ENCODE measurements at places on chromosomes 7 and 10.

GRCh38 chr10:34346516-34347100 lies 468.5 kb downstream of the PARD3 start:
- no peak for DNase-seq

- DNase-seq: no peak
Measured at GRCh38 chr10:21675157-21675796, 141.2 kb downstream of the MLLT10 start.

- DNase-seq: no peak
Measured at GRCh38 chr7:50397320-50397970, 52.7 kb downstream of the FIGNL1 start.

GRCh38 chr7:26149391-26149977 lies 2.5 kb upstream of the NFE2L3 start:
- no peak for DNase-seq

- DNase-seq: no peak
Measured at GRCh38 chr7:116225860-116226259, 15.5 kb downstream of the TES start.

DNA sequence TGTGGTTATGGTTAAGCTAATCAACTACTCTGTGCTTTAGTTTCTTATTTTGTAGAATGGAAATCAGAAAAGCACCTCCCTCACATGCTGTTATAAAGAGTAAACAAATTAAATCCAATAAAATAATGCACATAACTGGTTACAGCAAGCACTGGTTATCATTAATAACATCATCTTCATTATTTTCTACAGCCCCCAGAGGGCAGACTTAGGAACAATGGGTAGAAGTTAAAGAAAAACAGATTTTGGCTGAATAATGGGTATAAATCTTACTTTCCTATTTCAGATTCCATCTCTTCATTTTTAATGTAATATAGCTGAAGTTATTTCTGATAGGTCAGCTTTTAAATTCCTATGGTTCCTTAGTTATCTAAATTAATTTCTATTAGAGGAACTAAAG lies 126.5 kb downstream of the DOCK4 start:
- DNase-seq: no peak

- no peak for DNase-seq
Measured at GRCh38 chr7:139183251-139183650, 47.8 kb upstream of the UBN2 start.

DNA sequence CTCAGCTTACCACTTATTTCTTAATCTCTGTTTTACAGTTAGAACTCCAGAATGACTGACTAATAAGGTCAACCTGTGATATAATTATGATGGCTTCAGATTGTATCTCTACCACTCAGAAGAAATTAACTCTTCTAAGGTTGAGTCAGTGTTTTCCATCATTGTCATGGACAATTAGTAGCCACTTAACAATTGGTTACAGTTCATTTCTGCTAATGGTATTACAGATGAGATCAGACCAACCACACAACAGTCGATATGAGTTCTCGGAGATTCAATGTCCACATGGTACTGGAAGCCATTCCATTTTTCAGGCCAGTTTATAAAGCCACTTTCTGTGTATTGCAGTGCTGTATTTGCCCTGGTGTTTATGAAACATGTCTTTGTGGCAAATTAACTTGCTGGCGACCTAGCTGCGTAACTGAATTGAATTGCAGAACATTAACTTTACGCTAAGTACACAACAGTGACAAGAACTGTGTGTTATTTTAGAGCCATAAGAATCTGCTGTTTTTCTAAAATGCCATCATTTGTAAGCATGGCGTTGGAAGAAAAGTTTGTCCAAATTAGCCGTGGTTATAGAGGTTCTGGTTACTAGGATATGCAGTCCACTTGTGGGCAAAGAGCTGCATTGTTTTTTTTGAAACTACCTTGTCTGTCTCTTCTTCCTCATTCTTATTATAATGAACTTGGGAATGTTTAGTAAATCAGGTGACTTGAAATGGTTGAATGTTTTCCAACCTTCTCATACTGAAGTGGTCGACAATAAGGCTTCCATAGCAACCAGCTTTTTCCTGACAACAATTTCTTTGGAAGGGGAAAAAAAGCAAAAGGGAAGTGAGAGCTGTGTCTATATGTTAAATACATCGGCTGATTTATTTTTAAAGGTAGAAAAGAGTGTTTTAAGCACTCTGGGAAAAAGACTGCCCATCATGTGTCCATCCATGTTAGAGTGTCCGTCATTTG lies 76.4 kb downstream of the CELF2 start:
- DNase-seq: no peak

DNA sequence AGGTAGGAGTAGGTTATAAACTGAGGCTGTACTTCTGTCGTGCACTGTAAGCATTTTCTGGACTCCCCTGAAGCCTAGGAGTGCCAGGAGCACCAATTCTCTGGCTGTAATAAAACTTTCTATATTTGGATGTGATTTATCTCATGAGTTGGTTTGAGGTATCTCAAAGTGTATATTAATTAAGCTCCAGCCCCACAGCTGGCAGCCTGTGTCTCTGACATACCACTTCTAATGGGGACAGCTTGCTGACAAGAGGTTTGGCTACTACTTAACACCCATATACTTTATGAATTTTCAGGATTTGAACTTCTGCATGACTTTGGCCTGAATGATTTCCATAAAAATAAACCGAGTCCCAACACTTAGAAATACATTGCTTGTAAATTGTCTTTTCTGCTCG lies 35.2 kb downstream of the CFAP58 start:
- DNase-seq: no peak

- no peak for DNase-seq
Measured at GRCh38 chr10:30185916-30186315, 126.5 kb upstream of the JCAD start.

- no peak for DNase-seq
Measured at GRCh38 chr7:36298106-36298505, 91.6 kb upstream of the ANLN start.

GRCh38 chr7:85890244-85890811 lies 703.5 kb upstream of the SEMA3D start:
- DNase-seq: no peak

DNA sequence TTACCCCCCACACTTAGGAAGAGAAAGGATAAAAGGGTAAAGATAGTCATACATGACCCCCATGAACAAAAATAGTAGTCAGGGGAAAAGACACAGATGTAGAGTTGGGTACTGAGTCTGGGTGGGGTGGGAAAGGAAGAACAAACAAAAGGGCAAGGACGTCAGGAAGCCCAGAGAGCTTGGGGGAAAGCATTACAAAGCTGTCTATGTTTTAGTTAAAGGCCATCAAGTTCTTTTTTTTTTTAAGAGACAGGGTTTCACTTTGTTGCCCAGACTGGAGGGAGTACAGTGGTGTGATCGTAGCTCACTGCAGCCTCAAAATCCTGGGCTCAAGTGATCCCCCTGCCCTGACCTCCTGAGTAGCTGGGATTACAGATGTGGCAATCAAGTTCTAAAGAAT lies 98.4 kb upstream of the PDLIM1 start:
- DNase-seq: no peak

DNA sequence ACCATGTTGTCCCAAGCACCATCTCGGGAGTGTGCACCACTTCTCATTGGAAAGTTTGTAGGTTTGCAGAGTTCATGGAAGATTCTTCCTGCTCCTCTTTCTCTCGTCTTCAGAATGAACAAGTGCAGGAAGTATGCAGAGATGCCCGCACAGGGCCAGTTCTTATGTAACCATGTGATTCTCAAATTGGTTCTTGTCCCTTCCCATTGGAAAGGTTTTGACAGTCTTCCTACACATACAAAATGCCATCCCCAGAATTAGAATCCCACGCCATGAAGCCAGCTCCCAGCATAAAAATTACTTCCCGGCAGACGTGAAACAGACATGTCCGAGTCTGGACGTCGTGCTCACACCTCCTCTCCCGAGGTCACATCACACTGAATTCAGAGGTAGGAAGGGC lies 251.6 kb downstream of the ELMO1 start:
- no peak for DNase-seq

GRCh38 chr10:20948686-20949327 lies 51.7 kb upstream of the NEBL start:
- no peak for DNase-seq

DNA sequence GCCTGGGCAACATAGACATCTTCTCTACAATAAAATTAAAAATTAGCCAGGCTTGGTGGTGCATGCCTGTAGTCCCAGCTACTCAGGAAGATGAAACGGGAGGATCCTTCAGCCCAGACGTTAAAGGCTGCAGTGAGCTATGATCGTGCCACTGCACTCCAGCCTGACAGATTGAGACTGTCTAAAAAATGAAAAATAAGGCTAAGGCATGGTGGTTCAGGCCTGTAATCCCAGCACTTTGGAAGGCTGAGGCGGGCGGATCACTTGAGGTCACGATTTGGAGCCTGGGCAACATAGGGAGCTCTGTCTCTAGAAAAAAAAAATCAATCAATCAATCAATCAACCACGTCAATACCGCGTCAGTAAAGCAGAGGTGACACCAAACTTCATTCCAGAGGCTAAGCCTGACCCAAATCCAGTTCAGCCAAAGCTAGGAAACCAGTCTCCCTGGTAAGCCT lies 31.1 kb downstream of the MRPS24 start:
- DNase-seq: no peak

DNA sequence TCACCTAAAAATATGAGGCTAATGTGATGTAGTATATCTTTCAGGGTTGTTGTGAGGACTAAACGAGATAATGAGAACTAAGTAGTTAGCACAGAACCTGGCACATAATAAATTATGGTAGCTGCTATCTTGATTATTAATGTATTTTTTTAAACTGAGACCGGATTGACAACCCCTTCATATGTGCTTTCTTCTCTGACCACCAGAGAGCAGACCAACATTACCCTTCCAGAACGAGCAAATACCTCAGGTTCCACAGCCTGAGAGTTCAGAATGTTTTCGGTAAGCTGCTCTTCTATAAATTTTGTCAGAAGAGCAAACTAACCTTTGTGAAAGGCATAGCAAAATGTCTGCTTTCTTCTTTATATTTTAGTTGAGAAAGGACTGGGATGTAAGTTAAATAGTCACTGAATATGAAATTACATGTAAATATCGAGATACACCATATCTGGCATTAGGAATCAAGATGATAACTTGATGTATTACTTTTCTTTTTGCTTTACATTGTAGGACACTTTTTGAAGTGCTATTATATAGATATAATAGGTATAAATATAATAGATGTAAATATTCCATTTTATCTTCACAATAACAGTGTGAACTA lies 13.6 kb upstream of the BPGM start:
- DNase-seq: no peak

- DNase-seq: no peak
Measured at GRCh38 chr10:79158402-79159097, 89.8 kb downstream of the ZMIZ1 start.

- no peak for DNase-seq
Measured at GRCh38 chr10:101887775-101888174, 44.2 kb upstream of the KCNIP2 start.

DNA sequence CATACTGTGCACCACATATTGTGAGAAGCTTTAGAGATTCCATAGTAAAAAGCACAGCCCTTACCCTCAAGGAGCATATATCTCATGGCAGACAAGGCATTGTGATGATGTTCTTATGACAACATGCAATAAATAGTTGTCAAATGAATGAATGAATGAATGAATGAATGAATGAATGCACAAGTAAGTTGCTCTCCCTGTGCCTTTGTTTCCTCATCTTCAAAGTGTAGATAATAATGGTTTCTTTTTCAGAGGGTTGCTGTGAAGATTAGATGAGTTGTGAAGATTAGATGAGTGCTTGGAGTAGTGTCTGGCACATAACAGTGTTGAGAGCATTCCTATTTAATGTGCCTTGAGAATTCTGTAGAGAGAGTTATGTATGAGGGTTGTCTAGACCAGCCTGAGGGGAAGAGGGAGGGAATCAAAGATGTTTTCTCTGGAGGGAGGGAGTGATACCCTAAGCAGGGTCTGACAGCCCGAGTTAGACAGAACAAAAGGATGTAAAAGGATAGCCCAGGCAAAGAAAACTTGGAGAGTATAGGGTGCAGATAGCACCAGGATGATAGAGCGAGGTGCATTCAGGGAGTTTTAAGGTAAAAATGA lies 217.2 kb downstream of the RELN start:
- DNase-seq: no peak

GRCh38 chr7:144885478-144885877 lies 49.6 kb upstream of the TPK1 start:
- DNase-seq: no peak

DNA sequence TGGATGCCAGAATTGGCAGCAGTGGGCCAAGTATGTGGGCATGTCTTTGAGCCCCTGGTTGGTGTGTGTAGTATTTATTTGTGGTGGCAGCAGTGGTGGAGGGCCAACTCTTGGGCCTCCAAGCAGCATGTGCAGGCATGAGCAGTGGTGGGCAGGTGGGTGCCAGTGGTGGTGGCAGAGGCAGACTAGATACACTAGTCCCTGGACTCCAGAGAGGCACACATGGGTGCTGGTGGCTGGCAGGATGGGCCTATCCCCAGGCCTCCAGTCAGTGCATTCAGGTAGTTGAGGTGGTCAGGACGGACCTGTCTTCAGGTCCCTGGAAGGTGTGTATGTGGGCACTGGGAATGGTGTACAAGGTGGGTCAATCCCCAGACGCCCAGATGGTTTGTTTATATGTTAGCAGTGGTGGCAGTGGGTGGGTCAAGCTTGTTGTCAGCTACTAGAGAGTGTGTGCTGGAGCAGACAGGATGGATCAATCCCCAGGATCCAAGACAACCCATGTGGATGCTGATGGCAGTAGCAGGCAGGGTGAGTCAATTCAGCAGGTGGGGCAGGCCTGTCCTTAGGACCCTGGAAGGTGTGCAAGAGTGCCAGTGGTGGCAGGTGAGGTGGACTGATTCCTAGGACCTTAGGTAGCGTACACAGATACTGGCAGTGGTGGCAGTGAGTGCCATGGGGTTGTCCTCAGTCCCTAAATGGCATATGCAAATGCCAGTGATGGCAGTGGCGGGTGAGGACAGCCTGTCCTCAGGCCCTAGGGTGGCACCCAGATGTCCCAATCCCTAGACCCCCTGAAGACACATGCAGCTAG lies 294.3 kb downstream of the RPS24 start:
- no peak for DNase-seq

GRCh38 chr7:95933618-95934017 lies 161.3 kb downstream of the DYNC1I1 start:
- DNase-seq: no peak

DNA sequence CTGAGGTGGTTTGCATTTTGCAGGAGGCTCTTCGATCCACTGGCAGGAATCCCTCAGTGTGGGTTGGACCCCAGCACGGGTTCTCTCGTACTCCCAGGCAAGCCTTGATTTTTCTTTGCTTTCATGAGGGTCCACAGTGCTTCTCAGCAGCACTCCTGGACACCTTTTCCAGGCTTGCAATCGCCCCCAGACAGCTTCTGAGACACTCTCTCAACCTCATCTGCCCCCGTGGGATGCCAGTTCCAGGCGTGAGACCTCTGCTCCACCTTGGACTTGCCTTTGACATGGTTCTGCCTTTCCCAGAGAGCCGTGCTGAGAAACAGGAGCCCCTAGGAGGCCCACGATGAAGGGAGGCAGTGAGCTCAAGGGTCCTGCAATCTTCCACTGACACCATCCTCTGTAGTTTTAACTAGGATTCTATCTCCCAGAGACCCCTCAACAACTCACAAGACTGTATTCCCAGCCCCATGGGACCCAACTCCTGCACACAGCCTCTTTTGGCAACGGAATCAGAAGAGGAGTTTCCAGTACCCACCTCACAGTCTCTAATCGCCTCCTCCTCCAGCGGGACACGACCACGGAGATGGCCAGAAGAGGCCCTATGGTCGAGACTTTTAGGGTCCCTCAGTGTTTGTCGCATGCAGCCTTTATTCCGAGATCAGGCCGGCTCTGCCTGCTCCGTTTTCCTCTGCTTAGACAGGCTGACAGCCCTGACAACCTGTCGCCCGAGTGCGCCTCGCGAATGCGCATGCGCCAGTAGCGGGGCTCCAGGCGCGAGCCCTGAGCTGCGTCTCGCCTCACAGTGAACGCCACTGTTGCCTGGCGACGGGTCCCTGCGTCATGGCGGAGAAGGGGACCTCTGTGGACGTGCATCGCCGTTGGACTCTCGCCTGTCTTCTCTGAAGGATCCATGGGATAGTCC lies 26.0 kb upstream of the ZNF273 start:
- DNase-seq: peak; percentile 39

Measured in activated CD8-positive, alpha-beta memory T cell treated with anti-CD3 and anti-CD28 coated beads for 48 hours (primary cell).